Activated T-helper 1 cell treated with anti-CD3 and anti-CD28 coated beads, Interleukin-12 subunit alpha, Interleukin-12 subunit beta, Interleukin-2, Interleukin-4 antibody, amounts not matched to agents 30 ng/mL and 10 ng/mL and 1 ng/mL, durations not matched to agents 14 hours and 24 hours and 36 hours (primary cell): ENCODE measurements at places on chromosomes 3 and 15. TPM values are rescaled to one million over a fixed set of nuclear protein-coding genes. Genes with fewer than 3 reads are reported as not detected.

The RTP1 gene
- total RNA-seq = not detected in 2 replicates

The LRRC31 gene
- total RNA-seq = not detected in 2 replicates

The TM6SF1 gene
- 4.5 and 5.2 TPM in 2 replicates for total RNA-seq

The TP63 gene
- 0.51 and 0.67 TPM in 2 replicates for total RNA-seq

The TMC3 gene
- not detected in 2 replicates for total RNA-seq

- DNase-seq = peak; percentile 23
Measured at GRCh38 chr3:9779721-9780457, 10.1 kb upstream of the CAMK1 start.

DNA sequence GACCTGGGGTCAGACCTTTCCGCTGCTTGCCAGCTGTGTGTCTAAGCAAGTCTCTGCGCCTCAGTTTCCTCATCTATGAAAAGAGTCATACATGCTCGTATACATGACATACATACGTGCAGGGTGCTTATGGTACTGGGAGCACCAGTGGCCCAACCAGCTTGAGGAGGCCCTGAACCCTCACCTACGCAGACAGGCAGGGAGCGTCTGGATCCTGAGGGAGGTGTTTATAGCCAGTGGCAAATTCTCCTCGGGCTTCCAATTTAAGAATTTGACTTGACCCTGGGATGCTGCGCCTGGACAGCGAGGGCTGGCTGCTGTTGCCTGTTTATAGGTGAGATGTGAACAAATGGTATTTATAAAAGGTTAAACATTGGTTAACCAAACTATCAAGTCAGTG is 17.7 kb upstream of the FGD5 start:
- DNase-seq = no peak

DNA sequence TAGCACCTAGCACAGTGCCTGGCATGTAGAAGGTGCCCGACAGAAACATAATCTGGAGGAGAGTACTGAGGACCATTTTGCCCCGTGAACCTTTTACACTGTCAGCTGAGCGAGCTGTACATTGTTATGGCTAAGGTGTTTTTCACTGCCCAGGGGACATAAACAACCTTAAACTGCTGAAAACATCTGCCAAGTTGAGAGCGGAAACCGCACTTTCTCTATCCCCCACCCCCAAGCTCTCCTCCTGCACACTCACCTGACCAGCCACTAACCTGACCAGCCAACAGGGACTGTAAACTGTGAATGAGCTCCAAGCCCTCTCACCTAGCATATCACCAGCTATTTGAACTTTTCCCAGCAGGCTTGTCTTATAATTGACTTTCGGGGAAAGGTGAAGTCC is 17.6 kb downstream of the RAB43 start:
- no peak for DNase-seq

- DNase-seq = no peak
Measured at GRCh38 chr15:99442252-99442897, 123.4 kb upstream of the MEF2A start.

DNA sequence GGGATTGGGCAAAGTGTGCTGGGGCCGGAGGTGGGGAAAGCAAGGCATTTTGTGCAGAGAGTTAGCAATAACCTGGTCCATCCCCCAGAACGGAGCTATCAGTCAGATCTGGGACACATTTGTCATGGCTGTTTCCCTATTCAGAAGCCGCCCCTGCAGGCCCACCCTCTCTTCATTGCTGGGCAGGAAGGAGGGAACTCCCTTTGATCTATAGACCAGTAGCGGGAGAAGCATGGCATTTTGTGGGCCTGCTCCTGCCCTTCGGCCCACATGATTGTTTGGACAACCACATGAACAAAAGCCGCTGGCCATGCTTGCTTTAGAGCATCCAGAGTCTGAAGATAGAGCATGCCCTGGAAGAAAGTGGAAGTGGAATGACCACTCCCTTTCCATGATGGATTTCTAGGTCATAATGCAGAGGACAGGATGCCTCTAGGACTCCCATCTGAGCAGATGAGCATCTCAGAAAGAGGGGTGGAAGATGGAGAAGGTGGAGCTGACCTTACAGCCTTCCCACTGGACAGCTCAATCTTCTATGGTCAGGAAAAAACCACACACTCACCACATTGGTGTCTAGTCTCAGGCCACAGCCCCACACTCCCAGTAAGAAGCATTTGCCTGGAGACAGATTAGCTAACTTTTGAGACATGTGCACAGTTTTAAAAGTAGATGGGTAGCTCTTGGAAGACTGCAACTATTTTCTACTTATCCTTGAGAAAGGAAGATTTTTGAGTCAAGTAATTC is 11.9 kb upstream of the LRTM1 start:
- no peak for DNase-seq

- DNase-seq = no peak
Measured at GRCh38 chr3:147945968-147946519, 536.9 kb downstream of the ZIC1 start.

GRCh38 chr15:79978655-79979514 is 7.9 kb upstream of the BCL2A1 start:
- no peak for DNase-seq

GRCh38 chr3:190318666-190319065 is 3.6 kb downstream of the CLDN1 start:
- DNase-seq = no peak

DNA sequence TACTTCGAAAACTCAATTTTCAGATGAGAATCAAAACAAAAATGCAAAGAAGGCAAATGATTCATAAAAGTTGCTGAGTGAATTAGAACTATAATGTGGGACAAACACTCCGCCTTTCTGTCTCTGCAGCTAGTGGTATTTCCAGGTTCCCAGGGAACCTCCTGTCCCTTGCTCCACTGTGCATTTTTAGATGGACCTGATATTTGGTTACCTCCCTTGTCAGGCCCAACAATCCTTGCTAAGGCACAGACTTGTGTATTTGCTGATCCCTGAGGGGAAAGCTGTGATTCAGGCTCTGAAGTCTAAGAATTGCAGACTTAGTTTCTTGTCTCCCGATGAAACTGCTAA is 162.7 kb downstream of the LPP start:
- DNase-seq = no peak

DNA sequence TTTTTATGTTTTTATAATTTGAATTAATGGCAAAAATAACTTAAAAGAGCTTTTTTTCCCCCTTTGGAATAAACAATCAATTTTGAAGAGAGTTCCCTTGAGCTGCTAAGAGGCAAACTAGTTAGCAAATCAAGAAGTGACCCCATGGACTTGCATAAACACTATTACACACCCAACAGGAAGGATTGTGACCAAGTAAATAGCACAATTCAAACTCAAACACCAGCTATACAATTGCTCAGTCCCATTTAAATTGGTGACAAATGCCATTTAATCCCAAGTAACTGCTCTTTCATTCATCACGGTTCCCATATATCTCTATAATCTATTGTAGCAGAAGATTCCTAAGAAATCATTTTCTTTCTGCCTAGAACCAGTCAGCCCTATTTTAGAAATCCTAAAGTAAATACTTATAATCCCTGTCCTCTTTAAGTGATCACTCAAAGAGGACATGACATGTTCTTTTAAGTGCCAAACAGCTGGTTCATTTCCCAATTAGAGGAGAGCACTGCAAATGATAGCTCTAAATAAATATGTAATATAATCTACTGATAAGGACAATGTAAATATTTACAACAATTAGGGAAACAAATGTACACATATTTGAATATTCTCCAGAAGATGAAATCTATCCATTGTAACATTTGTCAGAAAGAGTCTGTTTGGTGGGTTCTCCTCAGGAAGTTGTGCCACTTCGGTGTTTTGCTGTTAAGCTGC is 137.8 kb upstream of the ADAMTS9 start:
- no peak for DNase-seq
